CD4-positive, alpha-beta T cell (primary cell): ENCODE measurements at places on chromosomes 6 and 20.

GRCh38 chr20:4476903-4477500 lies 244.7 kb upstream of the PRND start:
- DNase-seq = no peak

GRCh38 chr20:44394702-44395460 lies 39.4 kb downstream of the HNF4A start:
- no peak for DNase-seq

DNA sequence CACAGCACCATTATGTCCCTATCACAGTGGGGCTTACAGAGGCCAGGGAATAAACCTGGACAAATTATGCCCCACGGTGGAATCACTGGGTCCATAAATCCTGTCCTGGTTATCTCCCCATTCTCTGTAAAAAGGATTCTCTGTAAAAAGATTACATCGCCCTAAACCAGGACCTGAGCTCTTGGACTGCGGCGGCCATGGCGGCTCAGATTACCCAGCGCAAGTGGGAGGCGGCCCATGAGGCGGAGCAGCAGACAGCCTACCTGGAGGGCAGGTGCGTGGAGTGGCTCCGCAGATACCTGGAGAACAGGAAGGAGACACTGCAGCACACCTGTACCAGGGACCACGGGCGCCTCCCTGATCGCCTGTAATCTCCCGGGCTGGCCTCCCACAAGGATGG lies 8.4 kb upstream of the HLA-A start:
- DNase-seq = no peak

DNA sequence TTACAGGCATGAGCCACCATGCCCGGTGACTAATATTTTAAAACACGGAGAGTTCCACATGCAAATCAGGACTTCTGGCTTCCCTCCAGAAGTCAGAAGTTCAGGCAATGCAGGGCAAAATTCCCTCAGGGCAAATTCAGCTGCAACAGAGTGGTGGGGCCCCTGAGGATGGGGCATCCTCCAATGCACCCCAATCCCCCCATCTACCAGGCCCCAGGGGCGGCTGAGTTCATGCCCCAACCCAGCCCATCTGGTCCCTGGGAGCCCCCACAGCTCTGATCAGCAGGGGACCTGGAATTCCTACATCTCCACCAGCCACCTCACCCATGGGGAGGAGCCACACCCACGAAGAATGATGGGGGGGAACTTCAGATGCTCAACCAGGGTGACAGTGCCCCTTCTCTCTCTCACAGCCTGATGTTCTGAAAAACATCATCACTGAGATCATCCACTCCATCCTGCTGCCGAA lies 22.6 kb downstream of the BPIFB1 start:
- no peak for DNase-seq

DNA sequence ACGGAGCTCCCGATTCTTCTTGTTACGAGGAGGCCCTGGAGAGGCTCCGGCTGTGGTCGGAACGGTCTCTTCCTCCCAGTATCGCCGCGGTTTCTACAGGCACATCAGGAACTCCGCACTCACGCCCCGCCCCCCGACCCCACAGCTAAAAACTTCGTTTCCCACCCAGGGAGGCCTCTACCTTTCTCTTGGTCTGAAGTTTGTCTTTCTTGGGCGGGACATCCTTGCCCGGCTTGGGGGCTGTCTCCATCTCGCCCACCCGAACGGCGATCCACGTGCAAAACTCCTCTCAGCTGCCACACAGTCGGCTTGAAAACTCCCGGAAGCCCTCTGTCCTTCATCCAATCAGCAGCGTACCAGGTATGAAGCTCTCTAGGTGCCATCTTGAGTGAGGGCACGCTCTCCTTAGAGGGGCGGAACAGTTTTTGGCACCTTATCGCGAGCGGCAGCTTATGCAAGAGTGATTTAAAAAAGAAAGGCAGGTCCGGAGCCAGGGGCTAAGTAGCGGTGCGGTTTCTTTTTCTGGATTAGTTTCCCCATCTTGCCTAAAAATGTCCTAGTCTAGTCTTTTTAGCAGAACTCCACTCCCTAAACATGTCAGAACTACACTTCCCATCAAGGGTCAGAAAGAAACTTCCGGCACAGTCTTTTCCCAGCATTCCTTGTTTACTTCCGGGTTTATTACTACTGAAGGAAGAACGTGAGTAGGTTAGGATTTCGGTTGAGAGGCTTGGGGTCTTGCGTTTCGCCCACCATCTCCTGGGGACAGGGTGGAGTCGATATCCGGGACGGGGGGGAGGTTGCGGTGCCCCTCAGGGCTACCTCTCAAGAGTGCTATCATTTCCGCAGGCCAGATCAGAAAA lies at the start of the genes PFDN6 and WDR46:
PFDN6 (plus strand) TSS at position 681 of the 863 bp plus-strand sequence. CDS start 256 bp downstream, outside the sequence.
WDR46 (minus strand) TSS at position 319 of the 863 bp plus-strand sequence; CDS start at position 250, 69 bp downstream.
- DNase-seq = peak; percentile 69

DNA sequence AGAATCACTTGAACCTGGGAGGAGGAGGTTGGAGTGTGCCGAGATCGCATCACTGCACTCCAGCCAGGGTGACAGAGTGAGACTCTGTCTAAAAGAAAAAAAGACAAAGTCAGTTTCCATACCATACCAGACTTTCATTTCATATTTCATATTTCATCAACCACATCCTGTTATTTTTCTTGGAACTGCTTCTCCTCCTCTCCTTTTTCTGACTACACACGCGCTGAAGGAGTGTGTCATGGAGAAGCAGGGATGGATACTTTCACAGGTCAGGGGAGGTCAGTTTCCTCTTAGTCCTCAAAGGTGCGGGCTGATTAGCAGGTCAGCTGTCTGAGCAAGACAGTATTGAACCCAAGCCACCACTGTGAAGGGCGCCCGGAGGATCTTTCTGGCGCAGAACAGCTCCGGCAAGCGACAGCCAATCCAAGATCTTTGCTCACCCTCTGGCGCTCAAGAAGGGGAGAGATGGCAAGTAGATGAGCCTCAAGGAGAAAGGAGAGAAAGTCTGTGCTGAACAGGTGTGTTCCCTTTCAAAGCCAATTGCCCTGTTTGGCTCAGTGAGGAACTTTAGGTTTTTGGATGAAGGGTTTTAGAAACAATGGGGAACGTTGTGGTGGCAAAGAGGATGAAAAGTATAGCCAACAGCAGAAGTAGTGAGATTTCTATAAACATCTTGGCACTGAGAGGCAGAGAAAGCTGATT lies 18.9 kb upstream of the SYNJ2 start:
- DNase-seq = no peak

- DNase-seq = no peak
Measured at GRCh38 chr6:37585523-37585905, 85.8 kb upstream of the CCDC167 start.

GRCh38 chr6:72916906-72917305 lies 295.0 kb downstream of the KCNQ5 start:
- DNase-seq = no peak

DNA sequence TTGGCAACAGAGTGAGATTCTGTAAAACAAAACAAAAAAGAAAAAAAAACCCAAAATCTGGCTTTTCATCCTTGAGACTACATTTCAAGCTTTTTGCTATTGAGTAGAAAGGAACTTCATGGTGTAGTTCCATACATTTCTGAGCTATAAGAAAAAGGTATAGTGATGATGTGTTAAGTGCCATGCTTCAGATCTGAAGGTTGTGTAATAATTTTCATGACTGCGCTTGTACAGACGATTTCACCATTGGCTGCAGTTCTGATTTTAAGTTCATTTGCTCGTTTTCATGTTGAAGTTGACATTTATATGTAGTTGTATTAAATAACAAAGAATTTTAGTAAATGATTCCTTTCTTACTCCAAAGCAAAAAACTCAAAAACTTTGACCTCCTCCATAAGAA lies 247.6 kb downstream of the ARID1B start:
- no peak for DNase-seq

- no peak for DNase-seq
Measured at GRCh38 chr20:44041001-44041400, 126.3 kb downstream of the TOX2 start.

DNA sequence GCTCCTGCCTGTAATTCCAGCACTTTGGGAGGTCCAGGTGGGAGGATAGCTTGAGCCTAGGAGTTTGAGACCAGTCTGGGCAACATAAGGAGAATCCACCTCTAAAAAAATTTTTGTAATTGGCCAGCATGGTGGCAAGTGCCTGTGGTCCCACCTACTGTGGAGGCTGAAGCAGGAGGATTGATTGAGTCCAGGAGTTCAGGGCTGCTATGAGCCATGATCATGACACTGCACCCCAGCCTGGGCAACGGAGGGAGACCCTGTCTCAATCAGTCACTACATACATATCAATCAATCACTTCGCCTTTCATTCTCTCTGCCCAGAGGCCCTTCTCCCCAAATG lies 1.1 kb upstream of the STK38 start:
- DNase-seq = no peak

DNA sequence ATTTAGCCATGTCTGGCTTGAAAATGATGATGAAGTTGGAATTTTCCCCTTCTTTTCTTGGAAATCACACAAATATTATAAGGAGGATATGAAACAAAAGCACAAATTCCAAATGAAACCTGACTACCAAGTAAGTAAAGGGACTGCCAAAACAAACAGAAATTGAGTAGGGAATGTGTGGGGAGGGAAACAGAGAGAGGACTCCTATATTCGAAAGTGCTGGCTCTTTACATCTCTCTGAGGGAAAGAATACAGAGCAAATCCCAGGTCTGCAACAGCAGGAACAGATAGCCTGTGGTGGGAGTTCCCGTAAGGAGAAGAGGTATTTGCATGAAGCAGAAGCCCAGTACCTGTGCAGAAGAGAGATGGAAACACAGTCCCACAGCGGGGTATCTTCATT lies 583.7 kb downstream of the EPM2A start:
- DNase-seq = no peak

- DNase-seq = peak; percentile 33
Measured at GRCh38 chr20:63978319-63979228, 868 bp downstream of the SAMD10 start.

DNA sequence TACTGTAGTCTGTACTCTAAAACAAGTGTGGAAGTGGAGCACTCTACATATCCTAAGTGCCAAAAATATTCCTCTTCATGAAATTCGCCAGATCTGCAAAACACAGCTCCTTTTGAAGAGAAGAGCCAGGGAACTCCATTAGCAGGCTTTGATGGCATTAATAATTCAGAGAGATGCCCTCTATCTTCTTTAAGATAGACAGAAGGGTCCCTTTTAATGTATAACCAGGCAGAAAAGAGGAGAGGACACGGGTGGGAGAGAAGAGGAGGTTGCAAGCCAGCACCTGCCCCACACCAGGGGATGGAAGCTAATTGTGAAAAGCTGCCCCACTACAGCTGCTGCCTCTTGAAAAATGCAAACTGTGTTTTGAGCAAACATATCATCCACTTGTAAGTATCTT lies 3.7 kb upstream of the RFPL4B start:
- no peak for DNase-seq

DNA sequence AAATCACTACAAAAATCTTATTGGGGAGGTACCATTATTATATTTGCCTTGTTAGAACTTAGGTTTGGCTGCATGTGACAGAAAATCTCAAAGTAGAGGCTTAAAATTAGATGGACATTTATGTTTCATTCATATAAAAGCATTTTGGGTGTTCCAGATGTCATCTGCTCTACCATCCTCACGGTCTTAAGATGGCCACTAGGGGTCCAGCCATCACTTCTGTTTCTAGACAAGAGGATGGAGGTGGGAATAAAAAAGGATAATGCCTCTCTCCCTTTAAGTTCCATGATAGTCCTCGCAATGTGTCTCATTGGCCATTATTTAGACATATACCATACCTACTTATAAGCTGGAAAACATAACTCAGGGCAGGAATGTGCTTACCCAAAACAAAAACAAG lies 929.5 kb downstream of the KIF16B start:
- no peak for DNase-seq

GRCh38 chr20:51985013-51985415 lies 182.7 kb upstream of the SALL4 start:
- no peak for DNase-seq

DNA sequence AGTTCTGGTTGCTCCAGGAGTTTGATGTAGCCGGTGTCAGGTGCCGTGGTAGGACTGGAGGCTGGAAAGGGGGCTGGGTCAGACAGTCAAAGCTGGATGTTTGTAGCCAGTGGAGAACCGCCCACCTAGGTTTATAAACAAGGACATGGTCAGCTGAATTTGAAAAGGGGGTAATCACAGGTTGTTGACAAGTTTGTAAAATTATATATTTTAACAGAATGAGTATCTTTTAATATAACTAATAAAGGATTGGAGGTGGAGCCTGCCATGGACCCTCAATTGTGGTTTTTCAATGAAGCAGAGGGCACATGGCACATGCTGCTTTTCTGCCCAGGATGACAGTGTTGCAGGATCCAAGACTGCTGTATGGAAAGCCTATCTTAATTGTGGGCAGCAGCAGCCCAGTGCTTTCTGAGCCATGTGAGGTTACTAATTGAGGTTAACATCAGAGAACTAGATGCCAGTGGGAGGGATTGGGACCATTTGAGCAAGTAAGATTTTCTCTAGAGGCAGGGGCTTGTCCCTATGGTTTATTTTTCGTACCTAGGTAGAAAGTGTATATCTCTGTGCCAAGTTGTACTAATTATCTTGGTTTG lies 9.7 kb downstream of the HECA start:
- DNase-seq = no peak

GRCh38 chr20:8757146-8757545 lies 311.7 kb upstream of the PLCB4 start:
- no peak for DNase-seq

DNA sequence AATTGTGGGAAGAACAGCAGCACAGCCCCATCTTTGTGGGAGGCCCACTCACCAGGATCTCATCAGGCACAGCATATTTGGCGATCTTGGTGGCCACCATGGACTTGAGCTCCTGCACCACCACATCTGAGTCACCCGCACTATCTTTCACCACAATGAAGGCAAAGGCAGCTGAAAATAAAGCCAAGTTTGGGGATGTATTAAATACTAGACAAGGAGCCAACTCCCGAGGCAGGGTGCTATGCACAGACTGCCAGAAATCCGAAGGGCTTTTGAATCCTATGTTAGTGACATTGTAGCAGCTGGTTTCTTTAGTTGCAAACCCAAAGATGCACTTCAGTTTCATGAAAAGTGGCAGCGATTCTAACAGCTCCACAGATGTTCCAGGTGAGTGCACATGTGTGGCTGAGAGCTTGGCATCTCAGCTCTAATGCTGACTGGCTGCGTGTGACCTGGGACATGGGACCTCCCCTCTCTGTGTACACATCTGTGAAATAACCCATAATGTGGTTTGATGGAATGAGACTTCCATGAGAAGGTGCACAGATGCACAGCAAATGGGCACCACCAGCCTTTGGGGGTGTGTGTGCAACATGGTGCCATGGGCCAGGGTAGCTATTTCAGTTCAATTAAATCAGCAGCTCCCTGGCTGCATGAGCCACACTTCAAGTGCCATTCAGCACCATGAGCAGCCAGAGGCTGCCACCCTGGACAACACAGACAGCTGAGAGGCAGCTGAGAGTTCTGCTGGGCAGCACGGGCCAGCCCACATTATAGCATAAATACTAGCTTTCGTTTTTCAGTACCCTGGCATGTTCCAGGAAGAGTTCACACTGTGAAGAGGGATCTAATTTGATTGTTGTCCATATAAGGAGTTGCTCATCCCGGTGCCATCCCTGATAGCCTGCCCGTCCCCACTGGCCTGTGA lies 16.9 kb upstream of the APMAP start:
- no peak for DNase-seq
